T-cell (primary cell): ENCODE measurements at places on chromosomes 13 and 19.

DNA sequence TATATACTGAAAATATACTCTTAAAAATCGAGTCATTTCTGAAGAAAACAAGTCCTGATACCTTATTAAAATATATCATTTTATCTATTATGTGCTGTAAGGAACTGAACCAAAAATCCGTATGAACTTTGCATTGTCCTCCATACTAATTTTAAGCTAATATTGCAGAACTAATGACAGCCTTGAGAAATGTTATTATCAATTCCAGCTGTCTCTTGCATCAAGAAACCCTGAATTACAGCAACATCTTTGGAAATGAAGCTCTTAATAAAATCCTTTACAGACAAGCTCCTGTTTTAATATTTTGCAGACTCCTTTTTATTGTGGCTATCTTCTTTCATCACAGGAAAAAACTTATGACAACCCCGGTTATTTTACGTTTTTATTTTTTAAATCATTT lies 1335.3 kb downstream of the EFNB2 start:
- no peak for DNase-seq

- DNase-seq = no peak
Observed at GRCh38 chr13:31261241-31261640, 61.5 kb downstream of the B3GLCT start.

- no peak for DNase-seq
Observed at GRCh38 chr19:14441041-14441938, 8.2 kb downstream of the PKN1 start.

- DNase-seq = peak; percentile 22
Observed at GRCh38 chr19:10334588-10335351, 1.4 kb upstream of the RAVER1 start.

GRCh38 chr19:57512845-57513244 lies 13.1 kb downstream of the ZNF773 start:
- DNase-seq = no peak

- DNase-seq = no peak
Observed at GRCh38 chr13:30113983-30114570, 193.3 kb downstream of the KATNAL1 start.

DNA sequence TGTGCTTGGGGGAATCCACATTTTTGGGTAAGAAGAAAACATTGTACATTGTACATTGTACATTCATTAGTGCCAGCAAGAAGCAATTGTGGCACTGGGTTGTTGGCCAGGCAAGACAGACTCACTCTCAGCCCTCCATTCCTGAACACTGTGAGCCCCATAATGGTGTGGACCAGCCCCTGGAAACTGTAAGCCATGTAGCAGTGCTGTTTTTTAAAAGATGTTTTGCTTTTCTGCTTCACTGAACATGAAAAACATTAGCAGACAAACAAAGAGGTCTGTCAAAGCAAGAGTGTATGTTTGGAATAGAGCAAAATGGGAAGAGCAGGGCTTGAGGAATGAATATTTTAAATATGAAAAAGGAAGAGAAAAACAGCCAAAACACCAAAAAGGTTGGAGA lies 39.1 kb upstream of the IL17D start:
- no peak for DNase-seq

DNA sequence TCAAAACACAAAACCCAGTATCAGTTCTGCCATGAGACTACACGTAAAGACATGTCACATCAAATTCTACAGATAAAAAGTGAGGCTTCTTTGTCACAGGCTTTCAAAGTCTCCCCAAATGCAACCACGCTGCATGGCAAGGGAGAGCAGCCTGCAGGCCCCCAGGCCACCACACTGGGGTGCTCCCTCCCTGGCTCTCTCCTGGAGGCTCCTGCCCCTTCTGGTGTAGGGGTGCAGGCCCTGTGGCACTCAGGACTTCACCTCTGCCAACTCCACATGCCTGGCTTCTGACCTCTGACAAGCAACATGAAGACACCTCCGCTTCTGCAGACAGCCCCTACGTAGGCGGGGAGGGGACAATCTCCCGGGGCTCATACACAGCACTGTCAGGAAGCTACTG lies 14.3 kb downstream of the AKAP8 start:
- DNase-seq = no peak

DNA sequence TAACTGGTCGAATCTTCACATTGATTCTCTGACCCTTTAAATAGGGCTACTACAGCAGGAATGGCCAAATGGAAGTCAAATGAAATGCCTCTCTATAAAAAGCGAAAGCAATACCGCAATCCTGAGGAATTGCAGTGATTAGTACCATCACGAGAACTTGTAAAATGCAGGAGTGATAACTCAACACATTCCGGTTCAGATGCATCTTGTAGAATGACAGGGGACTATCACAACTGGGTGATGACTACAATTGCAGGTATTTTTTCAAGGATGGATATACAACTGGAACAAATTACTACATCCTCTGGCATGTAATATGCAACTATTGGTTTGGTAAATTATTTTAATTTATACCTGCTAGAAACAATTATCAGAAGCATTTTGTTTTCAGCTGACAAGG lies 140.4 kb downstream of the PCDH20 start:
- no peak for DNase-seq

DNA sequence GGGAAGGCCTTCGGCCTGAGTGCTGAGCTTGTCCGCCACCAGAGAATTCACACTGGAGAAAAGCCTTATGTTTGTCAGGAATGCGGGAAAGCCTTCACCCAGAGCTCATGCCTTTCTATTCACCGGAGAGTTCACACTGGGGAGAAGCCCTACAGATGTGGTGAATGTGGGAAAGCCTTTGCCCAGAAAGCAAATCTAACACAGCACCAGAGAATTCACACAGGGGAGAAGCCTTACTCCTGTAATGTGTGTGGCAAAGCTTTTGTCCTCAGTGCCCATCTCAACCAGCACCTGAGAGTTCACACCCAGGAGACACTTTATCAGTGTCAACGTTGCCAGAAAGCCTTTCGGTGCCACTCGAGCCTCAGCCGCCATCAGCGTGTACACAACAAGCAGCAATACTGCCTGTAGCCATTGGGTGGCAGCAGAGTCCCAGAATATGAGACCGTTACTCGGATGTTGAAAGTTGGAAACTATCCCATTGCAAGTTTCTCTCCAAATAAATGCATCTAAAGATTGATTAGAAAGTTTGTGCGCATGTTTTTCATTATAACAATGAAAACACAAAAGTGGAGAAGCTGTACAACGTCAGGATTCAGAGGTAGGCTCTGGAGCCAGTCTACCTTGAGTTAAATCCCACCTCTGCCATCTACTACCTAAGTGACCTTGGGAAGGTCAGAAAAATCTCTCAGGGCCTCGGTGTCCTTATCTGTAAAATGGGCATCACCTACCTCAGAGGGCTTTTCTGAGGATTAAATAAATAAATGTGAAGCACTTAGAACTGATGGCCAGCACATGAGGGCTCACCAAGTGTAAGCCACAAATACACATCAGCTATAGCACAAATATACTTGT lies 21.1 kb downstream of the ZNF473 start:
- DNase-seq = peak; percentile 44

DNA sequence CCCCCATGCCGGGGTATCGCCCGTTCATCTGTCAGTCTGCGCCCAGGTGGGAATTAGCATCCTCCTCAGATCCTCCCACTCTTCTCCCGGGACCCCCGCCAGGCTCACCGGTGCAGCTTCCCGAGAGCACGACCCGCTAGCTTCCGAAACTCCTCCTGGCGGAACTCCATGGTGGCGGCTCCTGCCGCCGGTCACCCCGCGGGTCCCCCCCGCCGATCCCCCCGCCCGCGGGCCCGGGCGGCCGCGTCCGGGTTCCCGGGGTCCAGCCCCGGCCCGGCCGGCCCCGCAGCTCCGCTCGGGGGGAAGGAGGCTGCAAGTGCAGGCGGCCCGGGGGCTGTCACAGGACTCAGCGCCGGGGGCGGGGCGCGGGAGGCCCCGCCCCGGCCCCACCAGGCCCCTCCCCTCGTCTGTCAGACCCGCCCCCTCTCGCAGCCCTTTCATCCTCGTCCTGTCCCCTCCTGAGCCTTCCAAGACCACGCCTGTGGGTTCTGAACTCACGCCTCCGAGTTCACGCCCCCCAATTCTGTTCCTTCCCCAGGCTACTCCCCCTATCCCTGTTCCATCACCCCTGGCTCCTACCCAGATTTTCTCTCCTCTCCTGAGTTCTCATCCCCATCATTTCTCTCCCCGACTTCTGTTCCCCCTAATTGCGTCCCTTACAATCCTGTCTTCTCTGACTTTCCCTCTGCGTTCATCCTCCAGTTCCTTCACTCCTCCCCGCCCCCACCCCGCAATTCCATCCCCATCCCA lies at the start of gene SLC17A7:
SLC17A7 (minus strand) TSS at position 318 of the 750 bp plus-strand sequence; CDS start at position 170, 148 bp downstream.
- no peak for DNase-seq

GRCh38 chr19:4970558-4971423 lies 1.9 kb downstream of the KDM4B start:
- DNase-seq = no peak

GRCh38 chr13:57825066-57825465 lies 193.5 kb downstream of the PCDH17 start:
- no peak for DNase-seq

GRCh38 chr13:28426381-28426780 lies 68.5 kb downstream of the FLT1 start:
- no peak for DNase-seq

GRCh38 chr13:22114630-22115311 lies 443.9 kb downstream of the FGF9 start:
- DNase-seq = peak; percentile 32

- DNase-seq = no peak
Observed at GRCh38 chr13:46360604-46361003, 26.4 kb downstream of the RUBCNL start.

DNA sequence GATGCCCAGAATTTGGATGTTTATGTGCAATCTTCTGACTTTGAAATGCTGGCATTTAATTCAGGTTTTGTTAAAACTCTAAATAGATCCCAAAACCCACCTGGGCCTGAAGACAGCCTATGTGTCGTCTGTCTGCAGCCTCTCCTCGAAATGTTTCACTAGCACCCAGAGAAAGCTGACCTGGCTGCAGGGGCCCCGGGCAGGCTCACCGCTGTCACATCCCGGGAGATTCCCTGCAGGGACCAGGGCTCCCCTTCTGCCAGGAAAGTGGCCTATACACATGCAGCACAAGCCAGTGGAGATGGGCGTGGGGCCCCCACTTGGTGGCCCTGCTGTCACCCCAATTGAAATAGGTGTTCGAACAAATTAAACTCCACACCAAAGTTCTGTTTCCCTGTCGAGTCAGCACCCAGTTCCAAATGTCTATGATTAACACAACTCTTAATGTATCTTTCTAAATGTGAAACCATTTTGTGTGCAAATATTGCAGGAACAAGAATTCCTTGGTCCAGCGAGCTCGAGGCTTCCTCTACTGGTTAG lies 145.8 kb upstream of the ZNF507 start:
- no peak for DNase-seq

- DNase-seq = no peak
Observed at GRCh38 chr13:44873461-44873860, 115.8 kb downstream of the NUFIP1 start.

GRCh38 chr19:48230555-48231129 lies 25.1 kb downstream of the CARD8 start:
- no peak for DNase-seq

DNA sequence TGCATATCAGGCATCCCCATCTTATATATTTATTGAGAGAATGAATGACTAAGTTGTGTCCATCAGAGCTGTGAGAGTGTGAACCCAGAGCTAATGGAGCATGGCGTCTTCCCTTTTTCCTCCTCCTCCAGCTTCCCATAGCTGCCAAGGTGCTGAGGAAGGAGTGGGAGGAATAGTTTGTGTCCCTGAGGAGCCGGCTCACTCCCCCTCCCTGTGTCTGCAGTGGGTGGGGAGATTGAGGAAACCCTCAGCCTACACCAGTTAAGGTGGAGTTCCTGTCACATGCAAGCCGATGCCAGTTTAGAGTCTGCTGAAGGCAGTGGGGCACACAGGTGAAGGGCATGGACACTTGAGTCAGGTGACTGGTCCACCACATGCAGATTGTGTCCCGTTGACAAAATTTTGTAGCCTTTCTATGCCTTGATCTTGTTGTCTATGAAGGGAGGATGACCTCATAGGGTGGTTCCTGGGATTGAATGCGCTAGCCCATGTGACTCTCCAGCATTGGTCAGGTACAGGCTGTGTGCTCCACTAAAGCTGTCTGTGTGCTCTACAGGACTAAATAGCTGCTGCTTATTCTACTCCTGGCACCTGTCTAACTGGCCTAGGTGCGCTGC lies 47.6 kb upstream of the GPI start:
- peak; percentile 6 for DNase-seq

DNA sequence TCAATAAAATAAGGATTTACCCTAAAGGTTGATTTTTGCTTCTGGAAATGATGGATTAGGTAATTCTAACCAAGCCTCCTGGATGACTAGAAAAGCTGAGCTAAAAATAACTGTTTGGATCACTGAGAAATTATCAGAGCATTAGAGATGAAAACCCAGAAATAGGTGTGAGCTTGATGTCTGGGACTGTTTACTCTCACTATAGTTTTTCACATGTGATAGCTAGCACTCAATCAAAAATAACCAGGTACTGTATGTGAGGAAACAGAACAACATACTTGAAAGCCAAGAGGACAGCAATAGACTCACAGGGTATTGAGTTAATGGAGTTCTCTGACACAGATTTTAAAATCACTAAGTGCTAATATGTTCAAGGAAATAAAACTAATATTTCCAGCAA lies 9.5 kb downstream of the ZAR1L start:
- DNase-seq = no peak

DNA sequence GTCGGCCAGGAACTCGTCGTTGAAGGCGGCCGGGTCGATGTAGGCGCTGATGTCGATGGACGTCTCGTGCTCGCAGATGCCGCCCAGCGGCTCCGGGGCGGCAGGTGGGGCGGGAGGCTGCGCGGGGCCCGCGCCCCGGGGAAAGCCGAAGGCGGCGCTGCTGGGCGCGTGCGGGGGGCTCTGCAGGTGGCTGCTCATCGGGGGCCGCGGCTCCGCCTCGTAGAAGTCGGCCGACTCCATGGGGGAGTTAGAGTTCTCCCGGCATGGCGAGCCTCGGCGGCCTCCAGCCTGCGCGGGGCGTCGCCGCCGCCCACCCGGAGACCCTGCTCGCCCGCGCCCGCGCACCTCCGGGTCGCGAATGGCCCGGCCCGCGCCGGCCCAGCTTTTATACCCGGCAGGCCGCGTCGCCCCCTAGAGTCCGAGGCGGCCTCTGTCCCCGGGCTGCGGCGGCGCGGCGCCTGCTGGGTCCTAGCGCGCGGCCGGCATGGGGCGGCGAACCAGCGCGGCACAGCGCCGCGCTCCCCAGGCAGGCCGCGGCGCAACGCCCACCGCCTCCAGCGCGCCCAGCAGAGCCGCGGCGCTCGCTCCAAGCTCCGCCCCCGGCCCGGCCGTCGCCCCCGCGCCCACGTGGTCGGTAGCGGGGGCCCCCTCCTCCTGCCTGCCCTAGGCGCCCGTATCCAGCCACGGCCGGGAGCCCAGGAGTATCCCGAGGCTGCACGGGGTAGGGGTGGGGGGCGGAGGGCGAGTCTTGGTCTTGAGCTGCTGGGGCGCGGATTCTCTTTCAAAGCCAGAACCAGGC lies at the start of gene CEBPA:
CEBPA (minus strand) TSS at position 360 of the 799 bp plus-strand sequence; CDS start at position 240, 120 bp downstream.
- peak; percentile 23 for DNase-seq
